ENCODE measurements at places on chromosomes 4 and X.

GRCh38 chr4:143354990-143355389 lies 18.3 kb downstream of the GAB1 start:
- no peak for DNase-seq

DNA sequence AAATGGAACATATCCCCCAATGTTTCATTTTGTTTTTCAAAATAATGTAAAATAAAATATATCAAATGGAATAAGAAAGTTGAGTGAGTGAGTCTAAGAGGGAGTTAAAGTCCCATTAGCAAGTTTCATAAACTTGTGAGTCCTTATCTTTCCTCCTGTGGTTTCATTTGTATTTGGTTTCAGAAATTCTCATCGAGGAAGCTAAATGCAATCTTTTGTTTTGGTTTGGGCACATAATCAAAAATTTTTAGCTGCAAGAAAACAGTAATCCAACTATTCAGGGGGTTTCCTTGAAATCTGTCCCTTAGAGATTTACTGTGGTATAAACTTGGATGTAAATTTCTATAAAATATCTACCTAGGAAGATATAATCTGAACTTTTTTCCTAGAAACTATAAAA lies 124.2 kb downstream of the CAMK2D start:
- no peak for DNase-seq

- no peak for DNase-seq
These were observed 236.7 kb downstream of the EVC2 start for GRCh38 chr4:5471691-5472090.

GRCh38 chr4:139593091-139593564 lies 37.1 kb upstream of the SETD7 start:
- DNase-seq: no peak

DNA sequence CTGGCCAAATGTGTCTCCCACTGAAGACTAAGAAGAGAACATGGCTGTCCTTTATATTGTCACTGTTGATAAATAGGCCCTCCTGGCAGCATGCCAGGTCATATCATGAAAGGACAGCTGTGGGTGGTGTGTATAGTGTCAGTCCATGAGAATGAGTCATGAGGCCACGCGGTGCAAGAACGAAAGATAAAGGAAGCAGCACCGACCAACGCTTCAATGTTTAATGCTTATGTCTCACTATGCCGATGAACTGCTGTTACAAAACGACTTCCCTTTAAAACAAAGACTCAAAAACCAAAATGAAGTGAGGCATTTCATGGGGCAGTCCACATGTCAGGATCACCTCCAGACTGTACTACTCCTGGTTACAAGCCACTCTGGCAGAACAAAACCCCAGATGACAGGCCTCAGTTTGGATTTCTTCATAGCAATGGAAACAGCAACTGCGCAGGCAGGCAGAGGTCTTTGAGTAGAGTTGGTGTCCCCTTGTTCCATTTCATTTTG lies 5.2 kb upstream of the TCEANC start:
- peak; percentile 13 for DNase-seq

DNA sequence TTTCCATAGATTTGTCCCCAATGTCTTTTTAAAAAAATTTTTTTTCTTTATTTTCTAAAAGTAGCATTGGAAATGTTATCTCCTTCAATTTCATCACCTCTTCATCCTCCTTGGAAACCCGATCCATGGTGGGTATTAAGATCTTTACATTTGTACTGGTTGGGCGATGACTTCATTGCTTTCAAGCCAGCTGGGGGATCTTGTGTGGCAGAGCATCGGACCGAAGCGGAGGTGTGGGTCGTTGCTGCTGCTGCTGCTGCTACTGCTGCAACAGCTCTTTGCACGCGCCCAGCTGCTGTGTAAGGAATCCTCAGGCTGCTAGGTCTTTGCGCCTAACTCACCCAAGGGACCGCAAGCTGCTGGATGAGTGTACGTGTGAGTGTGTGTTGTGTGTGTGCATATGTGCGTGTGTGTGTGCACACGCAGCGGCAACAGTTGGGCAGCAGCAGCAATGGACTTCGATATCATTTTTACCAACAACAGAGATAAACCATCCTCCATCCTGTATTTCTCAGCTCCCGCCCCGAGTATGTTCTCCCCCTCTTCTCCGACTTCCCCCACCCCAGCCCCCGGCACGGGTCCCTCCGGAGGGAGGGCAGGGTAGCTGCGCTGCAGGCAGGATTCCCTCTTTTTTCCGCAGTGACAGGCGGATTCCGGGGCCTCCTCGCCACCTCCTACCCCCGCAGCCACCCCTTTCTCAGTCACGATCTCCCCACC lies 768 bp upstream of the CDKL5 start:
- DNase-seq: no peak

DNA sequence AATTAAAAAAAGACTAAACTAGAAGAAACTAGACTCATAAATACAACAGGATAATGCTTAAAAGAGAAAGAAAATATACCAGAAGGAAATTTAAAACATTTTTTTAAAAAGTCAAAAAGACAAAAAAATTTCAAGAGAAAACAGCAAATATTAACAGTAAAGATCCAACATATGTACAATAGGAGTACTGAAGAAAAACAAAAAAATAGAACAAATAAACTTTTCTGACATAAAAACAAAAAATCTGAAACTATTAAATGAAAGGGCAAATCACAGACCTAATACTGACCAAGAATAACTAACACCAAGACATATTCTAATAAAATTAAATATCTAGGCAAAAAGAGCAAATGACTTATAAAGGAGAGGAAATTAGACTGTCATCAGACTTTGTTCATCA lies 11.5 kb downstream of the DNAJB14 start:
- no peak for DNase-seq

DNA sequence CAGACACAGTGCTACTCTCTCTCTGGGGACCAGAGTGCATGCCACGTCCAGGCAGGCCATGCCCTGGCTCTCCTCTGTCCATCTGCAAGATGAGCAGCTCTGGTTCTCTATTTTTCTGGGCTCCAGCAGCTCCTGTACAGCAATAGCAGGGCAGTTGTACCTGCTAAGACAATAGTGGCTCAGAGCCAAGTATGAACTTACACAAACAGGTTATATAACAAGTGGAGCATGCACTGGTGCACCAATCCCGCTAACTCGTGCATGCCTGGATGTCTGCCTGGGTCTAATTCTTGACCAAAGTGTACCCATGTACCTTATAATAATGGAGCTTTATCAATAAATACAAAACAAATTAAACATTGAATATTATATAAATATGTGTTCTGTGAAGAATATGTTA lies 392.3 kb downstream of the CENPC start:
- DNase-seq: no peak

DNA sequence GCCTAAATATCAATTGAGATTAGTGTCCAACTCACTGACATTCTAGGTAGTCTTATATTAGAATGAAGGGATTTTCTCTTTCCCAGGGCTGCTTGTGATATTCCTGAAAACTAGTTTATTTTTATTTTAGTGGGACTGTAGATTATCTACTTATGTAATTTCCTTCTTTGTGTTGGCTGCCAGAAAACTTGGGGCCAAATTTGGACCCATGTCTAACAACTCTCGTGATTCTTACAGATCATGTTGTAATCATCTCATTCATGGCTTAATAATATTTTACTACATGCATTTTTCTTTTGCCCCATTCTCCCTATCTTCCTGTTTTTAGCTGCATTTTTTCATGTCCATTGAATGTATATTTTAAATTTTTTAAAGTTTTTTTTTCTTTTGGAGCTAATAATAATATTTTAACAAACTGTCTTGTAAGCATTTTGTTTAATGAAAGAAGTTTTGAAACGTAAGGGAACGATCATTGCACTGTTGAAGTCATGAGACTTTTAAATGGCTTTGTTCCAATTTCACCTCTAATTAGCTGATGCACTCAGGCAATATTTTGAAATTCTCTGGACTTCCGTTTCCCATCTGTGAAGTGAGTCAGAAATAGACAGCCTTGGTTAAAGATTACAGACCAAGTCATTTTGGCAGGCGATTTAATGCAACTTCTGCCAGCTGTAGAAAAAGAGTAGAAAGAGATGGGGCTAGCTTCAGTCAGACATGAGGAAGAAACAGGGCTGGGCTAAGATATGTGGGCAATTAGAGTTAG lies 14.3 kb upstream of the TDO2 start:
- DNase-seq: no peak

GRCh38 chrX:28042826-28043564 lies 61.7 kb upstream of the DCAF8L1 start:
- DNase-seq: no peak

GRCh38 chr4:184387351-184387750 lies 87.0 kb downstream of the IRF2 start:
- DNase-seq: no peak

DNA sequence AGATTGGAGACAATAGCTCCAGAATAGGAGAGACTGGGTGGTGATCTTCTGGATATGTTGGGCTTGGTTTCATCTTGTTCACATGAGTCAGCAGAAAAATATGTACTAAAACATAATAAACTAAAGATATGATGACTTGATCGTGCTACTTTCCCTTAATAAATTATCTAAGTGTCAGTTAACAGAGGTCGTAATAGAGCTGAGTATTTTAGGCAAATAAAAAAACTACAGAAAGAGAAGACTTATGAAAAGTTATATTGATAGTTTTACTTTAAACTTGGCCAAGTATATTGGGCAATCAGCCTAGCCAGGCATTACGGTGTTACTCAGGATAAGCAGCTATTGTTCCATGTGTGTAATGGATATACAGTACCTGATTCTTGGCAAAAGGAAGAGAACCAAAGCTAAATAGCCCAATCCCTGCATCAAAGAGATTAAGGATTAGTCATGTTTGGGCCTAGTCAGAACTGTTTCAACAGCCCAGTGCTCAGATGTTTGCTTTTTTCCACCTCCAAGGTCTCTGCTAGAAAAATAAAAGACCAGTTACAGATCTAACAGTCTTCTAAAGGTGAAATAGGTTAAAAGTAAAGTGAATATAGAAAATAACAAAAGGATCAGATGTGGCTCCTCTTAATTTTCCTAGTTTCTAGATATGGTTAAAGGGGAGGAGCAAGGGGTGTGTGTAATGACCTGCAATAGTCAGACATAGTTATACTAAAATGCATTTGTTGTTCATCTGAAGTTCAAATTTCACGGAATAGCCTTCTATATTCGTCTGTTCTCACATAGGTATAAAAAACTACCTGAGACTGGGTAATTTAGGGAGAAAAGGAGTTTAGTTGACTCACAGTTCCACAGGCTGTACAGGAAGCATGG lies 262.6 kb downstream of the ADGRL3 start:
- no peak for DNase-seq

- DNase-seq: no peak
These were observed 260.5 kb downstream of the SPATA18 start for GRCh38 chr4:52311464-52312125.

DNA sequence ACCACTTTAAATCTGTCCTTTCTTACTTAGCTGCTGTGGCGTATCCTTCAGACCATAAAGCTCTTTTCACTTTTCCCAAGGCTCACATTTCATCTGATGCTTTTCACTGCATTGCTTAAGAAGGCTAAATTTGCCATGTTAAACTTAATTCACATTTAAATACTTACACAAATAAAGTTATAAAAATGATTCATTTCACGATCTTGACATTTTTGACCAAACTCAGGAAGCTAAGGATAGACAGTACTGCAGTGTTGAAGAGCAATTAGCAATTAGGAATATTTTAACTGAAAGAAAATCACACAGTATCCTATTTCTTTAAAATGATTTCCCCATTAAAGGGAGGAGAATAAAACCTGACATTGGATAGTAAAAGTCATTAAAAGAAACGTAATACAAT lies 1038.6 kb downstream of the STPG2 start:
- DNase-seq: no peak

DNA sequence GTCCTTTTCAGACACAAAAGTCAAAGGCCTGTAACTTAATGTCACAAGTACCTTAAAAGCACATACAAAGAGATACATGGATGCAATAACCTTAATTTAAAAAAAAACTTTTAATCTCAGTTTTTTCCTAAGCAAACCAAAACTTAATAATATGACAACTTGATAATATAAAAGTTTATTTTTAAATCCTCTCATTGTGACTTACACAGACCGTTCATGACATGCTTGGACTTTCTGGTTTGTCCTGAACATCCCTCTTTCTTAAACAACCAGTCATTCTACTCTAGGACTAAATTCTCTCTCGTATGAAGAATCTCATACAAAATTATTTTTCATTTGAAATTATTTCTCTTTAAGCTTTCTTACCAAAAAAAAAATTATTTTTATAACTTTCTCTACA lies 43.1 kb upstream of the CYP2U1 start:
- no peak for DNase-seq

DNA sequence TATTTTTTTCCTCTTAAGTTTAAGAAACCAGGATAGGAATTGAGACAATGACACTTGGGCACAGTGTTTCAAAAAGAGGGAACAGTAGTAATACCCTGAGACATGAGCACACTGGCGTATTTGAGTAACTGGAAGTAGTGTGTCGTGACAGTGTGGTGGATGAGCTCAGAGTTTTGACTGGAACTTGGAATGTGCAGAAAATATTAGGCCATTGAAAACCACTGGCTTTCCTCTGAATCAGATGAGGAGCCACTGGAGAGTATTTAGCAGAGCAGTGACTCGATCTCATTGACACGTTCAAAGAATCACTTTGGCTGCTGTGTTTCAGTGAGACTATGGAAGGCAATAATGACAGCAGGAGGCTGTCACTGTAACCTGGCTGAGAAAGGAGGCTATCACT lies 1531.2 kb downstream of the STIM2 start:
- no peak for DNase-seq

DNA sequence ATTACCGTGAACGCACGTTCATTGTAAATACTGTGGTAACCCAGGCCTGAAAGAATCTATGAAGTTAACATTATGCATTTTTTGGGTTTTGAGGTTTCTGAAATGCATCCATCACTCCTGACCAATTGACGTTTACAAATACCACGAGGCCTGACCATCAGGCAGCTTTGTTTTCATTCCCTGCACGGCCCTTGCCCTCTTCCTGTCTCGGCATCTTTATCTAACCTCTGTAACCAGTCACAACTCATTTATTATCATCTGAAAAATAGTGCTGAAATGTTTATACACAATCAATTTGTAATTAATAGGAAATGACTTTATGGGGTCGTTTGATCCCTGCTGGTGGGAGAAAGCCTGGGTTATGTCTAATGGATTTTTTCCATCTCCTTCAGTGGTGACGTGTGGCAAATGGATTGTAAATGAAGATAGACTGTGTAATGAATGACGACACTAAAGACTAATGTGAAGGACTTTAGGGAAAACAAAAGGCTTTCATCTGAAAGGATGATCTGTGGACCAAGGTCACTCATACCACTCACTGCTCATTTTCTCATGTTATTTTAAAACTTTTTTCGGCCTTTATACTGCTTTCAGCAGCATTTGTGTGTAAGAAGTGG lies 102.7 kb upstream of the SORBS2 start:
- no peak for DNase-seq

DNA sequence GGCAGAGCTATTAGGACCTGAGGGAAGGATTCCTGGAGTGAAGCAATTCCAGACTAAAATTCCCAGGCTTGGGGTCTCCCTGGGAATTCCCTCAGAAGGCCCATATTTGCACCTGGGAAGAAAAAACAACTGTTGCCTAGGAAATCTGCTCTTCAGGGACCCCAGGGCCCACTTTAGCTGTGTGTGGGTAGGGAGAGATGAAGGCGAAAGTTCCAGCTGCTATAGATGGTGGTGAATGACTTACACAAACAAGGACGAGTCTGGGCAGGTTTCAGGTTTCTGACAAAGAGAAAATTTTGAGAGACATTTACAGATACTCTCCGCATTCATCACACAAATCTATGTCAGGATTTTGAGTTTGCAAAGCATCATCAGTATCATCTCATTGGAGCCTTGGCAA lies 126.1 kb downstream of the GPC3 start:
- no peak for DNase-seq
